Posterior vena cava (tissue), 2 donors: ENCODE measurements at places on chromosomes 11 and 22. TPM values are rescaled to one million over a fixed set of nuclear protein-coding genes. Genes with fewer than 3 reads are reported as not detected.

DNA sequence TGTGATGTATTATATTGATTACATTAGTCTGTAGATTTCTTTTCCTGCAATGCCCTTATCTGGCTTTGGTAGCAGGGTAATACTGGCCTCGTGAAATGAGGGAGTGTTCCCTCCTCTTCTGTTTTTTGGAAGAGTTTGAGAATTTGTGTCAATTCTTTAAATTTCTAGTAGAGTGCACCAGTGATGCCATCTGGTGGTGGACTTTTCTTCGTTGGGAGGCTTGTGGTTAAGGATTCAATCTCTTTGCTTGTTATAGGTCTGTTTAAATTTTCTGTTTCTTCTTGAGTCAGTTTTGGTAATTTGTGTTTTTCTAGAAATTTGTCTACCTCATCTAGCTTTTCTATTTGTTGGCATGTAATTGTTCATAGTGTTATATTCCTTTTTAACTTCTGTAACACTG is 18.9 kb downstream of the SHANK3 start:
- no peak for DNase-seq

DNA sequence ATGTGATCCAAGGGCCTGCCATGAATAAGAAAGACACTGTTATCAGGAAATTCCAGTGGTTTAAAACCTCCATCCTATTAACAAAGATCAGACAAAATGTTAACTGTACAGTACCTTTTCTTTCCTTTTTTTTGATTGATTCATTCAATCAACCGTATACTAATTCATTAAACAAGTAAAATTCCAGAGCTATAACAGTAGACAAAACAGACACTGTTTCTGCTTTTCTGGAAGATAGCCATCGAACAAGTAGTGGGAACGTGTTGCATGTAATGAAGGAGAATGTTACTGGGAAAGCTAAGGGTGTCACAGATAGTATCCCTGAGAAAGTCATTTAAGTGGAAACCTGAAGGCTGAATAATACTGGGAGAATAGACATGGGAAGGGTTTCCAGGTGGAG is 73.7 kb upstream of the ALKBH3 start:
- no peak for DNase-seq

DNA sequence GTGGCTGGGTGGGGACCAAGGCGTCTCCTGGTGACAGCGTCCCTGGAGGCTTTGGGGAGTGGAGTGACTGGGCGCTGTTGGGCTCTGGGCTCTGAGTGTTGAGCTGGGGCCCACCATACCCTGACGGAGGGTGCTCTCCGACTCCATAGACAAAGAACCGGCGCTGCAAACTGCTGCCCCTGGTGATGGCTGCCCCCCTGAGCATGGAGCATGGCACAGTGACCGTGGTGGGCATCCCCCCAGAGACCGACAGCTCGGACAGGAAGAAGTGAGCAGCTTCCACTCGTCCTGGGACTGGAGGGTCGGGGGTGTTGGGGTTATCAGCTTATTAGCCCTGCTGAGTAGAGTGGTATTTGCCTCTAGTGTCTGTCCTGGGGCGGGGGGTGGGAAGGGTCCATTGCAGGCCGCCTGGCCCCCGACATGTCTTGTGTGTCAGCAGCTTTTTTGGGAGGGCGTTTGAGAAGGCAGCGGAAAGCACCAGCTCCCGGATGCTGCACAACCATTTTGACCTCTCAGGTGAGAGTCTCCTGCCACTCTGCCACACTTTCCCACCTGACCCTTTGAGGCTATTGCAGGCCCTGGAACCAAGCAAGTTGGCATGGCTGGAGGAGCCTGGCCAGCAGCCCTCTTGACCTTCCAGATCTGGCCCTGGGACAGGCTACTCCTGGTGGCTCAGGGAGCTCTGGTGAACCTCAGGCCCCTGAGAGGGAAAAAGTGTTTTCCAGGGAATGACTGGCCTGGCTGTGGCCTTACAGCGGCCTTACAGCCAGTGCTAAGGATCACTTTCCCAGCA is 7.6 kb downstream of the CLDN5 start:
- DNase-seq = peak; percentile 44

GRCh38 chr22:31295360-31295759 is 3.1 kb upstream of the PIK3IP1 start:
- DNase-seq = no peak

GRCh38 chr11:128494418-128495332 is 92.7 kb downstream of the ETS1 start:
- DNase-seq = no peak

DNA sequence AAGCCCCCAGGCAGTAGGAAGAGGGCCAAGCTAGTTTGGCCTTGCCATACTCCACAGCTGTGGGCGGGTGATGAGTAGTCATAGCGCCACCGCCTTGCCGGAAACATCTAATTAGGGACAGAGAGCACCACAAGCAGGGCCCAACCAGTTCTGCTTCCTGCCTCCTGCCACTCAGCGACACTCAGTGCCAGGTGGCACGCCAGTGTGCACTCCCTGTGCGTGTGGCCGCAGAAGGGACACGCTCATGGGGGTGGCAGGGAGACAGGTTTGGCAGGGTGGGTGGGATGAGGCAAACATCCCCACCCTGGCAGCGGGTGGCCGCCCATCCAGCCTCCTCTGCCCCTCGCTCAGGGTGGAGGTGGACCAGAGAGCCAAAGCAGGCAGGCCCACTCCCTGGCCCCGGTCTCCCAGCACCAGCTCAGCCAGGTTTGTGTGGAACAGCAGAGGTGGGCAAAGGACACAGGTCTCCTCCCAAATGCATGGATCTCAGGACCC is 4.9 kb downstream of the OVOL1 start:
- no peak for DNase-seq

DNA sequence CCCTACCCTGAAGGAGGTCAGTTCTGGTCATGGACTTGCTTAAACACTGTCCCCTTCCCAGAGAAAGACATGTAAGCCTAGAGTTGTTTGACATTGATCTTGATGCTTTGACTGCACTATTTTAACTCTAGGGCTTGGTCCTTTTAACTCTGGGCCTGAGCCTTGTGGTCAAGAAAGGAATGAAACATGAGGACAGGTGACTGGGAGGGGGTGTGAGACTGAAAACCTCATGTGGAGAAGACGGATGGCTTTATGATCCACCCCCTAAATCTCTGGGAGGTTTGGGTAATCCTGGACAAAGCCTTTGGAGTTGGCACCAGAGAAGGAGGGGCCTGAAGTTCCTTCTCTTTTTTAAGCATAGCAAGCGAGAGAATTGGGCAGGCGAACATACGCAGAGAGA is 17.5 kb downstream of the CHRDL2 start:
- no peak for DNase-seq

DNA sequence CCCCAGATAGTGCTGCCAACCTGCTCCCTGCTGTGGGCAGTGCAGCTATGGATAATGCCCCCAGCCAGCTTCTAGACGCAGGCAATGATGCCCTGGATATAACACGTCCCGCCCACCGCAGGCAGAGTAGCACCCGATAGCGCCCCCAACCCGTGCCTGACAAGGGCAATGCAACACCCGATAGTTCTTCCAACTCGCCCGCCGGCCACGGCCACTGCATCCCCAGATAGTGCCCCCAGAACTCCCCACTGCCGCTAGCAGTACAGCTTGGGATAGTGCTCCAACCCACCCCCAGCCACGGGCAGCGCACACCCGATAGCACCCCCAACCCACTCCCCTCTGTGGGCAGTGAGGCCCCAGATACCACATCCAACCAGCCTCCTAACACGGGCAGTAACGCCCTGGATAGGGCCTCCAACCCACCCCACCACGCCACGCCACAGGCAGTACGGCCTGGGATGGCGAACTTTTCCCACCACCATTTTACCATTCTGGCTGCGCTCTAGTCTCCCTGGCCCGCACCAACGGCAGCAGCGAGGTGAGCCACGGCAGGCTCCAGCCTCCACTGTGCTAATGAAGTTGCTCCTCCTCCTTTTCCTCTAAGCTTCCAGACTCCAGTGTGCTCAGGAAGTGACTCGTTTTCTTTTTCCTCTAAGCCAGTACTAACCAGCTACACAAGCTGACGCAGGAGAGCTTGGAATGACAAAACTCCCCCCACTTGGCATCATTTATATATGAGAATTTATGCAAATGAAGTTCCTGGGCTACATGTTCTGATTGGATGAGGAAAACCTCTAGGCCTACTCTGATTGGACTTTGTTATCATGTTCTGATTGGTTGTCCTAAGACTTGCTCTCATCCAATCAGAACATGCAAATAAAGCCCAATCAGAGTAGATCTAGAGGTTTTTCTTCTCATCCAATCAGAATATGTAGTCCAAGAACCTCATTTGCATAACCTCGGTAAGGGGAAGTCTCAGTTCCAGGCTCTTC is 3.0 kb upstream of the RFPL3 start:
- DNase-seq = no peak

DNA sequence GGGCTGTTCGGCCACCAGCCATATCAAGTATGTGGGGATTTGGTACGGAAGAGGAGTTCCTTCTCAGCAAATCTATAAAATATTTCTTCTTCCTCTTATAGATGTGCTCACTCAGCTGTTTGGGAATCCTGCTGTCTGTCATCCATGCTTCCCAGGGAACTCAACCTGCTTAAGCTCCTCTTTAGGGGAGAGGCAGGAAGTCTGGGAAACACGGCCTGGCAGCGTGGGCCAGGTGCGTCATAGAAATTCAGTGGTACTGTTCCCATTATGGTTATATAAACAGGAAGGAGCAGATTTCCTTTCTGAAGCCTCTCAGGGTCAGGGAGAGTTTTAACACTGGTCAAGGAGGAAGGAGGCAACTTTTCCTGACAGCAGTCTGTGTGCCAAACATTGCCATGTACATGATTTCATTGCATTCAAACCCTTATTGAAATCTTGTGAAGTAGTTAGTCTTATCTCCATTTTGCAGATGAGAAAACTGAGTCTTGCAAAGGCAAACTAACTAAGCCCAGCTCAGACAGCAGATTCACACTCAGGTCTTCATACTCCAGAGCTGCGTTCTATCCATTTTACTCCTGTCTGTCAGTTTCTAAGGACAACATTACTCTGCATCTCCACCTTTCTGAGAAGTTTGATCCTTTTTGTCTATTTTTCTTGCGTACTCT is 35.4 kb upstream of the AMOTL1 start:
- DNase-seq = peak; percentile 84

Gene CCDC81
- total RNA-seq = 6.2 TPM
